ENCODE measurements at places on chromosomes 6 and 20.
A peak's percentile ranks its signal among the peaks of the same experiment; 100 is the strongest.

- no peak for DNase-seq
Measured at GRCh38 chr6:74518035-74518434, 687.8 kb downstream of the COL12A1 start.

GRCh38 chr6:86723729-86724128, 213.6 kb upstream of the HTR1E start:
- no peak for DNase-seq

DNA sequence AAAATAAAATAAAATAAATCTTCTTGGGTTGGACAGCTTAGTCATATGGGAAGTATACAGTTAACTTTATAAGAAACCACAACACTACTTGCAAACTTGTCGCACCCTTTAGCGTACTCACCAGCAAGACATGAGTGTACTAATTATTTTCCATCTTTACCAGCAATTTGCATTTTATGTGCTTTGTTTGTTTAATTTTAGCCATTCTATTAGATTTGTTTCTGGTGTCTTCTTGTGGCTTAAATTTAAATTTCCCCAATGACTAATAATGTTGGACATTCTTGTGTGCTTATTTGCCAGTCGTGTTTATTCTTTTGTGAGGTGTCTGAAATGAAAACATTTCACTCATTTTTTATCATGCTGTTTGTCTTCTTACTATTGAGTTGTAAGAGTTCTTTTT, 1172.2 kb upstream of the CITED2 start:
- DNase-seq = no peak

DNA sequence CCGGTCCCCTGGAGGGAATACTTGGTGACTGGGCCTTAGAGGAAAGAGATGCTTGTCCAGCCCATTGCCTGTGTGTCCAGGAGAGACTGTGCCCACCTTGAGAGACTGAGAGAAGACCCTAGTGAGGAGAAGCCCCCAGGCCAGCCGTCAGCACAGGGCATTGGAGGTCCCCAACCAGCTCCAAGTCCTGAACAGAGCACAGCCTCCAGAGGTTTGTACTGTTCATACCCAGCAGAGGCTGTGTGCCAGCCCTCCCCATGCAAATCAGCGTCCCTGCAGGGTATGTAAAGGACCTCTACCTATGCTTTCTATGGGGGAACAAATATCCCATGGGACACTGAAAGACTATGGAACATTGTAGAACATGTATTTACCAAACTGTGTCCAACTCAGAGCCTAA, 8.4 kb downstream of the HLA-E start:
- no peak for DNase-seq

DNA sequence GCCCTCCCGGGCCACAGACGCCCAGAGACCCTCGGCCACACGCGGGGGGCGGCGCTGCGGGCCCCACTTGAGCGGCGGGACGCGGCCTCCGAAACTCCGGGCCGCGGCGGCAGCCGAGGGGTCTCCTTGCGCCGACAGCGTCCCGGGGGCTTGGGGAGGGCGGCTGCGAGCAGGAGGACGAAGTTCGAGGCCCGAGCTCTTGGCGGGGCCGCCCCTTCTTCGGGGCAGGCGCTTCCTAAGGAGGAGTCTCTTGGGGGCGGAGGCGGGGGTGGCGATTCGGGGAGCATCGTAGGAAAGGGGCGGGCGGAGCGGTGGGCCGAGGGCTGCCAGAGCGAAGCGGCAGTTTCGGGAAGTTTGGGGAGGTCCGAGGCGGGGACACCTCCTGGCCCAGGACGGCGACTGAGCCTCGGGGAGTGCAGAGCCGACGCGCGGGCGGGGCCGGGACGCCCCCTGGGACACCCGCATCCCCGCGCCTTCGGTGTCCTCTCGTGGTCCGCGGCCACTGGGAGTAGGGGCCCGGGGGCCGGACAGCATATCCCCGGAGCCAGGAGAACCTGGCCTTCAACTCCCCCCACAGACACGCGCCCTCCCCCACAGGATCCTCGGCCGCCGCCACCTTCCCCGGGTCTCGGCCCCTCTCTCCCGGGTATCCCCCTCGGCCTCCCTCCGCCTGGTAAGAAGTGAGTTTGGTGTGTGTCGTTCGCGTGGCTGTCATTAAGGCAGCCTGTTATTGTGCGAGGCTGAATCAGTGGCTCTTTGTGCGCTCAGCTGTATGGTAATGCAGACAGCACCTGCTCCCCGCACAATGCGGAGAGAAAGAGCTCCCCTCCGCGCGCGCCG, 613 bp upstream of the DLL1 start:
- peak; percentile 68 for DNase-seq

- no peak for DNase-seq
Measured at GRCh38 chr6:158283304-158283980, 28.8 kb upstream of the TULP4 start.

GRCh38 chr6:169075211-169075914, 178.3 kb downstream of the THBS2 start:
- DNase-seq = no peak

DNA sequence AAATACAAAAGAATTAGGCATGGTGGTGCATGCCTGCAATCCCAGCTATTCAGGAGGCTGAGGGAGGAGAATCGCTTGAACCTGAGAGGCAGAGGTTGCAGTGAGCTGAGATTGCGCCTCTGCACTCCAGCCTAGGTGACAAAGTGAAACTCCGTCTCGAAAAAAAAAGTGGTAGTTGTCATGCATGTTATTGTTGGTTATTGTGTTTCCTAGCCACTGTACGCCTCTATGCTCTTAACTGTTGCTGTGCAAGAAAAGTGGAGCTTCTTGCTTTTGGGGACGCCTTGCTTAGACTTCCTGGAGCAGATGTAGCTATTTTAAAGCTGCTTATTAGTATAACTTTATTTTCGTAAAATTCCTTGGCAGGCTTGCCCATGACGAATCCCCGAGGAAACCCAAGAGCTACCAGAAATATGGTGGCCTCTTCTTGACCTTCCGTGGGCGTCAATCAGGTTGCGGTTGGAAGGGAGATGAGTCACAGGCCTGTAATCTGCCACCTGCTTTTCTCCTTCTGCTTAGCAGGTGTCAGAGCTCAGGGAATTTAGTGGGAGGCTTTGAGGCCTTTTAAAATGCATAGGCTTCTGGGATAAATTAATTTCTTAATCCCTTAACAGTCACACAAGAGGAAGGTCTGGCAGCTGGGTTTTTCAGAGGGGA, 17.3 kb downstream of the GABRR2 start:
- no peak for DNase-seq

DNA sequence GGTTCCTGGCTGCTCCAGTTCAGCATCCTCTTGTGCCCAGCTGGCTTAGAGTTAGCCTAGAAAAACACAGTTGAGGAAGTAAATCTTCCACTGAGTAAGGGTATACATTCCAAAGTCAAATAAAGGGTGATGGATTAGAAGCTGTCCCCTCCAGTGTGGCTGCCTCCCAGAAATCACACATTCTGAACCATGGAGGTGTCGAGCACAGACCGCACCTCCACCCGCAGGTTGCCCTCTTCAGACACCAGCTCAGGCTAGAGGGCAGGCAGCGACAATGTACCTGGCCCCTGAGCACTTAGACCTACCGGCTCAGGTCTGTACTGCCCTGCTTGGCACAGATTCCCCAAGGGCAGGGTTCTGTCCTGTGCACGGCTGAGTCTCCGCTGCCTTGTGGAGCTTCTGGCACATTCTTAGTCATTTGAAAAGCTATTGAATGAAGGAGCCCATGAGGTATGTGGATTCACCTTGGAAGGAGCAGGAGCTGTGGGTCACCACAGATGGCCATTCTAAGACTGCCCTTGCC, 118.1 kb downstream of the FAM120B start:
- DNase-seq = peak; percentile 32

DNA sequence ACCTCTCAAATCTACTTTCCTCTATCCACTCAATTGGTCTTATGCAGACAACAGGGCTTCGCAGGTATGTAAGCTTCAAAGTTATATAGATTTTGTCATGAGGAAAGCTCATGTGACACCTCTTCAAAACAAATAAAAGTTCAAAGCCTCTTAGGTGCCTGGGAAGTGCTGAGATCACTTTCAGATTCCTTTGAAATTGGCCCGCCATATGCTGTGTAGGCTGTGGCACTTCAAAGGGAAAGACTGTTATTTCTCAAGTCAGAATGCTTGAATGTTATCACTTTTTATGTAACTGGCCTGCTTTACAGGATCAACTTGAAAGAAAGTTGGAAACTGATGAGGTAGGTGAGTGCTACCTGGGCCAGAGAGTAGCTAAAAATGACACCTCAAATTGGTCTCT, 67.1 kb upstream of the GFRAL start:
- DNase-seq = no peak

- DNase-seq = no peak
Measured at GRCh38 chr6:88442737-88443136, 276.6 kb upstream of the CNR1 start.

DNA sequence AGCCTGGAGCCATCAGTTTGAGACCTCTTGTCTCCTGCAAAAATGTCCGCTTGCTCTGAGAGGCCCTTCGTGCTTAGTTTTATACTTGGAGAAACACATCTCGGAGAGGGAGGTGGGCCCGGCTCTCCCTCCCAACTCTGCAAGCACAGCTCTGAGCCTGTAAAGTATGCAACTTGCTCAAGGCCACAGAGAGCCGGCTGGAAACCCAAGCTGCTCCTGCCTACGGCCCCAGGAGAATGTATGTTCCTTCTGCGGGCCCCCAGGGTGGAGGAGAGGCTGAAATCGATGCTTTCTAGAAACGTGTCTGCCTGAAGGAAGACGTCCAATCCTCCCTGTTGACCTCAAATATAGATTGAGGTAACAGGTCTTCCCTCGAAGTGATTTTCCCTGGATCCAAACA, 205.4 kb downstream of the PREX1 start:
- DNase-seq = no peak

DNA sequence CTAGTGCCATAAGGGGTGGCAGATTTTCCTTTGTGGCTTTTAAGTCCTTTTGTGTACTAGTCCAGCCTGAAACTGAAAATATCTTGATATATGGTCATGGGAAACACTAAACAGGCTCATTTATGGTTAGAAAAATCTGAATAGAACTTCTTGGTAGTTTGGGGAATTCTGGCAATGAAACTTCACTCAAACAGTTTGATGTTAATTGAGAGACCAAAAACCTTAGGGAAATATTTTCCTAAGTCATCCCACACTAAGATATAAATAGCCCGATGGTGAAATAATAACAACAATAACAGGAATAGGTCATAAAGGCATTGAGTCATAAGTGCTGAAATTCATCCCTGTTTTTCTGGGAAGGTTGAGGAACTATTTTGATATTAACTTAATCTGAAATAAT, 146.2 kb upstream of the SMLR1 start:
- no peak for DNase-seq

DNA sequence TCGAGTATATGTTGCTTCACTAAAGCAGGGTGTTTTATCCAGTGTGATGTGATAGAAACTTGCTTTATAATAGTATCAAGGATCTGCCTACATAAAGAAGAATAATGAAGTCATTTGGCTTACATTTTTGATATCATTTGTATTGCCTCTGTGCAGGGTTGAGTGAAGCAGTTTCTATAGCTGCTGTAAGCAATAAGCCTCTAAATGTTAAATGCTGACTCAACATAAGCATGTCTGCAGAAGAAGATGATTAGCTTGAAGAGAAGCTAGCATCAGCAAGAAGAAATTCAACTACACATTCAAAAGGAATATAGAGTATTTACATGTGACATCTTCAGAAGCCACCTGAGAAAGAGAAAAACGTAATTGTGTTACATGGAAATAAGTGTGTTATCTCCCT, 17.6 kb downstream of the SLC35F1 start:
- no peak for DNase-seq

- DNase-seq = no peak
Measured at GRCh38 chr6:135465307-135465706, 32.2 kb downstream of the AHI1 start.

GRCh38 chr6:149380523-149380922, 19.5 kb upstream of the SUMO4 start:
- no peak for DNase-seq

GRCh38 chr6:139510040-139510790, 135.8 kb upstream of the CITED2 start:
- DNase-seq = no peak

GRCh38 chr6:134402372-134402984, 84.6 kb upstream of the SGK1 start:
- no peak for DNase-seq

- no peak for DNase-seq
Measured at GRCh38 chr6:80862756-80863155, 756.3 kb downstream of the BCKDHB start.

DNA sequence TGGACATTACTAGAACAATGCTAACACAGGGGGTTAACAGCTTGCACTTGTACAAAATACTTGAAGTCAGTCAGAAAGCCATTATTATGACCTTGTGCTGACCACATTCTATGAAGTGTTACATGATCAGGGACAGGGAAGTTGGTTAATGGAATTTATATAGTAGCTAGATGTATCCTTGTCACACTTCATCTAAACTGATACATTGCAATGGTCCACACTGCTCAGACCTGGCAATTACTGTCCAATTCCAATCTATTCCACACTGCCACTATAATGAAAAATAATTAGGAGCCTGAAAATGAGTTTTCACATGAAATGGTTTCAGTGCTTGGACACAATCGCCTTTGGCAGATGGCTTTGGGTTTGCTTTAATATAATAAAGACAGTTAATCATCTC, 850.8 kb downstream of the EPHA7 start:
- DNase-seq = no peak

DNA sequence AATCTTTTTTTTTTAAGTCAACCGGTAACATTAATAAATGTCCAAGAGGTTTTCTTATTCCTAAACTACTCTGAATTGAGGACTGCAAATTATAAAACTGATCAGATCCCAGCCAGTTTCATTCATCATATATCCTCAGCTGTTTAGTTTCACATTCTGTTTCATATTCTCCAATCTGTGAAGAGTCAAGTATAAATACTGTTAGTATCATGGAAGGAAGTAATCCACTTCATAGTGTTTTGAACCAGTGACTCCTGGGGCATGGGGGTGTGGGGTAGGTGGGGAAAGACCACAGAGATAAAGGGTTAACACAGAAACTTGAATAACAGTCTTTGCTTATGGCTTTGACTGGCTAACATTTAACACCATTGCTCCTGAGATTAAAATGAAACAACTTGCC, 69.9 kb downstream of the FYN start:
- no peak for DNase-seq

DNA sequence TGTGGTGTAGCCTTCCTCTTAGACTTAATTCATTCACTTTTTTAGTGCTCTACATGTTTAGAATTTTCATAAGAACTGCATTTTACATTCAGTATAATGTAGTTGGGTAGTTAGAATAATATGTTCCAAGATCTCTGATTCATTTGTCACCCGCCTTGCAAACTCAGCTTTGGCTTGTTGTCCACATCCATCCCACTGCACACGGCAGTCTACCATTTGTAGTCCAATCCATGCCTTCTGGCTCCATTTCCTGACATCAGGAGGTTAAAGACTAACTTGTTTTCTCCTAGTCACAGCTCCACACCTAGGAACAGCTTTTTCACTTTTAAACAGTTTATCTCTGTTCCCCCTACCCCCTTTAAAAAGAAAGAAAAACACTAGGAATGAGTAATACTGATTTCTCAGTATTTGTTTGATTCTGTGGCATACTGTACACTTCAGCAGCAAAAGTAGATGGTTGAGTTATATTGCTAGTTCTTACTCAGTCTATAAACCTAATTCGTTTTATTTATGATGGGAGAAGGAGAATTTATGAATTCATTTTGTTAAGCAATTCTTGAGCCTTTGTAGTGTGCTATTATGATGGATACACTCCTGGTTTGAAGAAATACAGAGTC, 180.9 kb downstream of the ARID1B start:
- DNase-seq = no peak
